Astrocyte of the spinal cord (primary cell): ENCODE measurements at places on chromosomes 12 and 14.

DNA sequence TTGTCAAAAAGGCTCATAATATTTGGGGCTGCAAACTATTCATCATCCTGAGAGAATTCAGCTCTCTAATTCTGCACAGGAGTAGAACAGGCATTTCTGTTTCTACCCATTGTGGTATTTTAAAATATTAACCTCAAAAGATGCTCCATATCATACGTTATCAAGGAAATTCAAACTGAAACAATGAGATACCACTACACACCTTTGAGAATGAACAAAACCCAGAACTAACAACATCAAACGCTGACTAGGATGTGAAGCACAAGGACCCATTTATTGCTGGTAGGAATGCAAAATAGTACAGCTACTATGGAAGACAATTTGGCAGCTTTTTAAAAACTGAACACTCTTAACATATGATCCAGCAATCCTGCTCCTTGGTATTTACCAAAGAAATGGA, 171.8 kb downstream of the DUSP6 start:
- no peak for DNase-seq

GRCh38 chr14:40599725-40600124, 1007.0 kb upstream of the LRFN5 start:
- DNase-seq, result no peak

GRCh38 chr12:89354612-89355067, 2.3 kb upstream of the DUSP6 start:
- peak; percentile 56 for DNase-seq

- DNase-seq, result no peak
Observed at GRCh38 chr12:26846416-26846815, 13.4 kb upstream of the ITPR2 start.

GRCh38 chr14:23951590-23952201, 1.9 kb upstream of the DHRS4 start:
- DNase-seq, result no peak
